ENCODE measurements at places on chromosomes 12 and 14.

GRCh38 chr12:132662901-132663755, 24.0 kb downstream of the POLE start:
- DNase-seq: no peak

- DNase-seq: no peak
Measured at GRCh38 chr12:100484183-100484886, 10.7 kb downstream of the NR1H4 start.

GRCh38 chr12:91988086-91988923, 157.3 kb downstream of the BTG1 start:
- no peak for DNase-seq

GRCh38 chr14:76502219-76502618, 126.3 kb downstream of the ESRRB start:
- DNase-seq: no peak

DNA sequence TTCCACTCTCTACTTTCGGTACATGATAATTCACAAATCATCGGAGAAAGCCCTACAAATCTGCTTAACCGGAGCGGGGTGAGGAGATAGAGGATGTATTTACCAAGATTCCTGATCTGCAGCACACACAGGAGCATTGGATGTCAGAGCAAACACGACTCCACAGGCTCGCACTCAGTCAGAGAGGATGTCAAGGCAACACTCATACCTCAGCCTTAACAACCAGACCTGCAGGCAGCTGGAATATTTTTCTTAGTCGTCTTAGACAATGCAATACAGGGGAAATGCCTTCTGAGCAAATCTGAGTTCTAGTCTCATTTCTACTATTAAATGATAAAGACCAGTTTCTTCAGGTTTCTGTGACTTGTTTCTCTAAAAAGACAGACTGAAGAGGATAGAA, 159.3 kb upstream of the CPNE8 start:
- no peak for DNase-seq

Data from SK-N-SH (cell line).